Mucosa of descending colon (tissue), 3 donors: ENCODE measurements at places on chromosomes 12 and 14. TPM values are rescaled to one million over a fixed set of nuclear protein-coding genes. Genes with fewer than 3 reads are reported as not detected.
A peak's percentile ranks its signal among the peaks of the same experiment; 100 is the strongest.

GRCh38 chr12:111143271-111143670 is 222.9 kb upstream of the MYL2 start:
- DNase-seq, result no peak

- DNase-seq, result no peak
These were observed 8.1 kb upstream of the GLRX5 start for GRCh38 chr14:95526483-95527386.

GRCh38 chr12:64392221-64392620 is 1.7 kb upstream of the C12orf56 start:
- DNase-seq, result no peak

DNA sequence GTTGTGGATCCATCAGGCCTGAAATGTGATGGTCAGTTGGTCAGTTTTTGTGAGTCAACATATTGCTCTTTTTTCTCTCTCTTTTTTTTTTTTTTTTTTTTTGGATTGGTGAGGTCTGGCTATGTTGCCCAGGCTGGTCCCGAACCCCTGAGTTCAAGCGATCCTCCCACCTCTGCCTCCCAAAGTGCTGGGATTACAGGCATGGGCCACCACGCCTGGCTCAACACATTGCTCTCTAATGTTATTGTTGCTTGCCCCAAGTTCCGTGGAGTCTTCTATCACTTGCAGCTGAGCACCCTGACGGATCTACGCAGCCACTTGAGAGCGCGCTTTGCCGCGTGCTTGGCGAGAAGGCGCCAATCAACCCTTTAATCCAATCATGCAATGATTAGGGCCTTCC is 69.5 kb upstream of the DIO3 start:
- DNase-seq, result no peak

Gene STAC3
- total RNA-seq, result 4.3 TPM

Gene LALBA
- not detected for total RNA-seq

- DNase-seq, result no peak
These were observed 46.9 kb downstream of the CYP46A1 start for GRCh38 chr14:99730876-99731546.

Gene ANKRD33
- total RNA-seq, result not detected

- no peak for DNase-seq
These were observed 67.2 kb downstream of the NKX2-1 start for GRCh38 chr14:36452860-36453259.

Gene HOXC12
- not detected for total RNA-seq

- no peak for DNase-seq
These were observed 219.8 kb downstream of the SLC2A13 start for GRCh38 chr12:39886106-39886505.

DNA sequence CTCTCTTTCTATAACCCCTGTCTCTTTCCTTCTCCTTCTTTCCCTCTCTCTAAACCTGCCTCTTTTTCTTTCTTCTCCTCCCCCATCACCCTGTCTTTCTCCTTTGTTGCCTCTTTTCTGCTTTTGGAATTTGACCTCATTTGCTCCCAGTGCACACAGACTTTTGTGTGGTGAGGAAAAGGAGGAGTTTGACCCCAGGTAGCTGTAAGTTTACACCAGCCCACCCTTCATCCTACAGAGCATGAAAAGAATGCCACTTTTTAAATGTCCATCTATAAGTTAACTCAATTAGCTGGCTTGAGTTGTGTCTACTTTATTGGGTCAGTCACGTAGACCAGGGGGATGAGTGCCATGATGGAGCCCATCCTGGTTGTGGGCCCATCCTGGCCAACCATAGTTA is 146.8 kb upstream of the SLC38A2 start:
- DNase-seq, result no peak

Gene PPP4R4
- 0.13 TPM for total RNA-seq

Gene BEGAIN
- 1.1 TPM for total RNA-seq

- no peak for DNase-seq
These were observed 132.2 kb downstream of the MON2 start for GRCh38 chr12:62598846-62599245.

DNA sequence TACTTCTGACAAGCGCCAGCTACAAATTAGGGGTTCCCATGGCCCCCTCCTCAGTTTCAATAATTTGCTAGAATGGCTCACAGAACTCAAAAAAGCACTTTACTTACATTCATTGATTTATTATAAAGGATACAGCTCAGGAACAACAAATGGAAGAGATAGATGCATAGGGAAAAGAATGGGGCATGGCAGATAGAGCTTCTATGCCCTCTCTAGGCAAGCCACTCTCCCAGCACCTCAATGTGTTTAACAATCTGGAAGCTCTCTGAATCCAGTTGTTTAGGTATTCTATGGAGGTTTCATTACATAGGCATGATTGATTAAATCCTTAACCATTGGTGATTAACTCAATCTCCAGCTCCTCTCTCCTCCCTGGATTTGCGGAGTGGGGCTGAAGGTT is 184.5 kb upstream of the DAAM1 start:
- DNase-seq, result no peak

Gene SELPLG
- 6.0 TPM for total RNA-seq

Gene EDDM3A
- not detected for total RNA-seq

- DNase-seq, result no peak
These were observed 229.4 kb downstream of the CHST11 start for GRCh38 chr12:104686196-104686595.

Gene DCAF5
- total RNA-seq, result 71.4 TPM

- no peak for DNase-seq
These were observed 235.0 kb downstream of the CRADD start for GRCh38 chr12:93912086-93912733.

Gene SMCO2
- total RNA-seq, result not detected

DNA sequence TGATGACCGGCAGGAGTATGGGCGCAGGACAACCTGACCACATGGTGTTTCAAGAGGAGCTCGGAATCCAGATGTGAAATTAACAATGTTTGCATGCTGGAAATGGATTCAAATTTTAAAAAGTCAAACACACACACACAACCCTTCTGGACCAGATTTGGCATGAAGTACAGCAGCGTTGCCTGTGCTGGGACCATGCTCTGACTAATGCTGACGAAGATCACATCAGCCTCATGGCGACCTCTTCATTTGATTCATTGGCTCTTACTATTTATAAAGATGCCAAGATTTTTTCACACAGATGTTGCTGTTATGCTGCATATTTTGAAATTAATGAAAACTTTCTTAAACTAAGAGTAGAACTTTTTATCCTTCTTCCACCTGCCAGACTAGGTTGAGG is 926.6 kb upstream of the TMEM132C start:
- DNase-seq, result no peak

Gene PDZRN4
- 46.9 TPM for total RNA-seq

Gene SCNN1A
- total RNA-seq, result 130 TPM

DNA sequence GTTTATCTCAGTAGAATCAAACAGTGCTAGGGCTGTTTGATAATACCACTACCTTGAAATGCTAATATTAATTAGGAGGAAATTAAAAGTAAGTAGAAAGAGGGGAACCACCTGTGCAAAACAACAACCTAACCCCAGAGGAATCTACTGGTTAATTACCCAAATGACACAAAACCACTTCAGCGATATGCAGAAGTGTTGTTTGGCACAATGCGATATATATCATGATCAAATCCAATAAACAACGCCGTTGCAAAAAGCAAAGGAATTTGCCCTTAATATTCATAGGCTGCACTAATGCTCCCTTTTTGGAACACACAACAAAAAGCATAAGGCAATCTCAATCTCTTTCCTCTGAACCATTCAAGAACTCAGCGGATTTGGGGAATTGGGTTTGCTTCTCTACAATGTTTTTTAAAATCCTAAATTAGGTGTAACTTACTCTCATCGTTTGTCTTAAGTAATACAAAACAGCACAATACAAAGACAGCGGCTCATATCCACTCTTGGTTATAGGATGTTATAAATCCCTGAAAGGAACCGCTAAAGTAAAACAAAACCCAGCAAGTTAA is 1.5 kb downstream of the MAP4K5 start:
- DNase-seq, result no peak

GRCh38 chr12:116606397-116606796 is 47.2 kb downstream of the MAP1LC3B2 start:
- DNase-seq, result no peak

- peak; percentile 73 for DNase-seq
These were observed 826 bp downstream of the PRKCH start for GRCh38 chr14:61322011-61322798.

DNA sequence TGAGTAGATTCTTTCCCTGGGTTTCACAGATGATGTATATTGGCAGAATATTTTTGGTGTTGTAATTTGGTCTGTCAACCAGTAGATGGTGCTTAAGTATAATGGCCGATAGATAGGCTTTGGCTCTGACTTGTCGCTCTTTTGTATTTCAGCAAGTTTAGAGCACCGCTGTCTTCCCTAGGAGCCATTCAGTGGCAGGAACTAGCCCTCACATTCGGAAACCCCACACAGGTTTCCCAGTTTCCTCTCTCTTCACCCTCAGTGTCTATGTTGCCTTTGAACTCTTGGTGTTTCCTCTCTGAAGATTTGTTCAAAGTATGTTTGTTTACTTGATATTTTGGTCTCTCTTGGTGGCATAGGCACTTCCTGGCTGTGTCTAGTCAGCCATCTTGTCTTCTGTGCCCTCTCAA is 102.2 kb downstream of the GPHN start:
- no peak for DNase-seq

DNA sequence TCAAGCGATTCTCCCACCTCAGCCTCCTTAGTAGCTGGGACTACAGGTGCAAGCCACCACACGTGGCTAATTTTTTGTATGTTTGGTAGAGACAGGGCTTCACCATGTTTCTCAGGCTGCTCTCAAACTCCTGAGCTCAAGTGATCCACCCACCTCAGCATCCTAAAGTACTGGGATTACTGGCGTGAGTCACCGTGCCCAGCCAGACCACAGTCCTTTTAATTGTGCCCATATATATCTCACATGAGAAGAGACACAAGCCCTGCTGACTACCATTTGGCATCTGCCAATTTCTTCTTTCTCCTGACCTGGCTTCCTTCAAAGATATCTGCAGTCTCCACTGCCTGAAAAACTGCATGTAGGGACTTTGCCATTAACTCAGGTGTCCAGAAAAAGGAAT is 142.5 kb downstream of the DPY19L2 start:
- no peak for DNase-seq

Gene IGF1
- 2.5 TPM for total RNA-seq

Gene LTBP2
- total RNA-seq, result 3.0 TPM

DNA sequence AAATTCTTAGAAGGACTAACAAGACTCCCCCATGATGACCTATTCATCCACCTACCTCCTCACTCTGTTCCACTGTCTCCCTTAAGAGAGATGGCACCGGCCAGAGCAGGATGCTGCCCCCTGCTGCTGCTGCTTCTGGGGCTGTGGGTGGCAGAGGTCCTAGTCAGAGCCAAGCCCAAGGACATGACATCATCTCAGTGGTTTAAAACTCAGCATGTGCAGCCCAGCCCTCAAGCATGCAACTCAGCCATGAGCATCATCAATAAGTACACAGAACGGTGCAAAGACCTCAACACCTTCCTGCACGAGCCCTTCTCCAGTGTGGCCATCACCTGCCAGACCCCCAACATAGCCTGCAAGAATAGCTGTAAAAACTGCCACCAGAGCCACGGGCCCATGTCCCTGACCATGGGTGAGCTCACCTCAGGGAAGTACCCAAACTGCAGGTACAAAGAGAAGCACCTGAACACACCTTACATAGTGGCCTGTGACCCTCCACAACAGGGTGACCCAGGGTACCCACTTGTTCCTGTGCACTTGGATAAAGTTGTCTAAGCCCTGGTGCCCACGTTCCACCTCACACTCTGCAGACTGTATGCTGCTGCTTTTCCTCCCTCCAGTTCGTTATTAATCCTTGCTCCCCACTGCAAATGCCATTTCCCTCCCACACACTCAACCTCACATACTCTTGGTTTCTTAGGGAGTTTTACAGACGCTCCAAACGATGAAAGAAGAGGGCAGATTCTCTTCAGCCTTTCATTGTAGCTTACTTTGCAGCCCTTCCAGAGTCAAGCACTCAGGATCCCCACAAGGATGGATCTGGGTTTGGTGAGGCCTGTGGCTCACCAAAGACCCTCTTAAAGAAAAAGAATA is at the start of gene RNASE8:
Gene RNASE8 (plus strand): TSS at position 20 of the 873 bp plus-strand sequence. CDS start 71 bp downstream, at position 91.
- no peak for DNase-seq

DNA sequence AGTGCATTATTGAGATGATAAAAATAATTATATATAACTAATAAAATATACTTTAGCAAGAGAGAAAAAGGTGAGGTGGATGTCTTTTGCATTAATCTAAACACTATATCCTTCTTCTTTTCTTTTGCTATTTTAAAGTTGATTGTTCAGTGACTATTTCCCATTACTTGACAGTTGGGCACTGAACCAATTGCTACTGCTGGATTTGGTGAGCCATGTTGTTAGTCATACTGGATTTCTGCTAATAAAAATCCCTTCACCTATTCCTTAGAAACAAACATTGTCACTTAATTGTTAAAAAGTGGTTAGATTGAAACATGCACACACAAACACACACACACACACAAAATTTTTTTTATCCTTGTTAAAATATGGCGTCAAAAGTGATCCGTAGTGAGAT is 251.6 kb upstream of the ALG10 start:
- DNase-seq, result no peak

Gene CCNB1IP1
- total RNA-seq, result 27.6 TPM

DNA sequence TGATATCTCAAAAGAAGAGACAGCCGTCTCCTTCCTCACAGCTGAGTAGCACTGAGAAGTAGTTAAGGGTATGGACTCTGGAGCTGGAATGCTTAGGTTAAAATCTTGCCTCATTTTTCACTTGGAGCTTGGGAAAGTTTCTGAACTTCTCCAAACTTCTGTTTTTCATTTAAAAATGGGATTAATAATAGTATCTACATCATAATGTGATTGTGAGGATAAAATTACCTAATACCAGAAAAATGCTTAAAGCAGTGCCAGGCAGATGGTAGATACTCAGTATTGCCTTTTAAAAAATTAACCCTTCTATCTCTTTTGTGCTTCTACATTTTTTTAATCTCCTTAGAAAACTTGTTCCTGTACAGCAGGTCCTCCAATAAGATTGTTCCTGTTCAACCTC is 63.1 kb downstream of the A2M start:
- no peak for DNase-seq

Gene SOAT2
- not detected for total RNA-seq

- no peak for DNase-seq
These were observed 11.9 kb downstream of the NUP37 start for GRCh38 chr12:102107970-102108369.

GRCh38 chr12:104274811-104275210 is 28.7 kb upstream of the EID3 start:
- DNase-seq, result no peak

Gene FAM161B
- 6.8 TPM for total RNA-seq

GRCh38 chr12:1351926-1352325 is 242.5 kb downstream of the FBXL14 start:
- DNase-seq, result no peak

GRCh38 chr12:70948976-70949336 is 28.4 kb upstream of the PTPRR start:
- DNase-seq, result no peak

Gene CLEC9A
- total RNA-seq, result 0.47 TPM
